ENCODE measurements at places on chromosomes 2 and 18. TPM values are rescaled to one million over a fixed set of nuclear protein-coding genes. Genes with fewer than 3 reads are reported as not detected.

GRCh38 chr2:74555610-74556103 is 1.1 kb downstream of the DOK1 start:
- H3K27ac ChIP-seq: peak overlapping the region; percentile 89
- H3K4me3 ChIP-seq: peak overlapping the region; percentile 89
- H3K27me3 ChIP-seq: no peaks in the 10 kb centered on the region
- no peaks in the 10 kb centered on the region for H3K4me1 ChIP-seq
- peak; percentile 10 for DNase-seq

- no peak for DNase-seq
- H3K27me3 ChIP-seq: no peaks in the 10 kb centered on the region
- H3K4me3 ChIP-seq: no peak overlapping the region
- H3K4me1 ChIP-seq: no peaks in the 10 kb centered on the region
- H3K36me3 ChIP-seq: no peaks in the 10 kb centered on the region
Measured at GRCh38 chr2:51219468-51219867, 187.5 kb upstream of the NRXN1 start.

DNA sequence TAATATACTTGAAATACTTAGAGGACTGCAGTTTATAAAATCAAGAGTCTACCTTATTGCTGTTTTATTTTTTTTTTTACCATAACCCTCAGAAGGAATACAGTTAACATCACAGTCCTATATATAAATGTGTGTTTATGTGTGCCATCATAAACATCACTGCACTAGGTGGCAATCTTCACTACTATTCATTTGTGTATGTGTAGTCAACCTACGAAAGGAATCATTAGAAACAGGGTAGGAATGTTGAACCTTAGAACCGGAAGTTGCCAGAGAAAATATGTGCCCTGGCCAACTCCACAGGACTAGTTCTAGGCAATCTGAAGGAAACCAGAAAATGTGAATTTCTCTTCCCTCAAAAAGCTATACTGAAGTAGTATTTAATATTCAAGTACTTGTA is 3.4 kb downstream of the GEN1 start:
- H3K27me3 ChIP-seq: no peaks in the 10 kb centered on the region
- no peaks in the 10 kb centered on the region for H3K36me3 ChIP-seq
- H3K4me1 ChIP-seq: peaks cover 11% of the 10 kb centered on the region
- no peak overlapping the region for H3K4me3 ChIP-seq
- no peak overlapping the region for H3K27ac ChIP-seq
- DNase-seq: no peak

GRCh38 chr18:44841221-44841620 is 160.5 kb downstream of the SETBP1 start:
- H3K4me1 ChIP-seq: peaks cover 28% of the 10 kb centered on the region
- DNase-seq: no peak
- H3K27me3 ChIP-seq: no peaks in the 10 kb centered on the region
- no peak overlapping the region for H3K27ac ChIP-seq
- H3K36me3 ChIP-seq: no peaks in the 10 kb centered on the region

- no peak for DNase-seq
- peaks cover 74% of the 10 kb centered on the region for H3K4me1 ChIP-seq
- H3K36me3 ChIP-seq: no peaks in the 10 kb centered on the region
- peak overlapping the region; percentile 82 for H3K27ac ChIP-seq
- H3K4me3 ChIP-seq: no peak overlapping the region
- H3K27me3 ChIP-seq: no peaks in the 10 kb centered on the region
Measured at GRCh38 chr18:49623571-49623970, 61.7 kb downstream of the LIPG start.

- no peaks in the 10 kb centered on the region for H3K36me3 ChIP-seq
- H3K4me3 ChIP-seq: no peak overlapping the region
- no peaks in the 10 kb centered on the region for H3K27me3 ChIP-seq
Measured at GRCh38 chr2:230893841-230894781, 29.4 kb downstream of the ITM2C start.

- H3K4me1 ChIP-seq: peaks cover 13% of the 10 kb centered on the region
- peak; percentile 73 for DNase-seq
- H3K4me3 ChIP-seq: no peak overlapping the region
- H3K27me3 ChIP-seq: no peaks in the 10 kb centered on the region
- H3K27ac ChIP-seq: peak overlapping the region; percentile 44
Measured at GRCh38 chr2:37472959-37473358, 128.5 kb downstream of the QPCT start.

DNA sequence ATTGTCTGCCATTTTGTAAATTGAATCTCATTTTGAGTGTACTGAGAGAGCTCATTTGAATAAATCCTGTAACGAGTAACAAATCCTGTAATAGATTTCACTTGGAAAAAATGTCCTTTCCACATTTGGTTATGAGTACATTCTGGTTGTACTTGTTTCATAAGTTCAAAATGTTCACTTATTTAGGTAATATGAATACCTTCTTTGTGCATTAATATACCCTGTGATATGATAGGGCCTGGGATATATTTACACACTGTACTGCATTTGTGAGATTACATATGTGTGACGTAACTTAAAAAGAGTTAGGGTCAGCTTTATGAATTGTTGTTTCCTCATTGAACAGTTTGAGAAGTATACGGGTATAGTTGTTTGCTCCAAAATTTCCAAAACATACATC is 16.1 kb downstream of the AGFG1 start:
- H3K27me3 ChIP-seq: no peaks in the 10 kb centered on the region
- H3K4me3 ChIP-seq: no peak overlapping the region
- H3K27ac ChIP-seq: no peak overlapping the region
- no peak for DNase-seq
- no peaks in the 10 kb centered on the region for H3K36me3 ChIP-seq

- H3K36me3 ChIP-seq: no peaks in the 10 kb centered on the region
- no peak overlapping the region for H3K4me3 ChIP-seq
- H3K4me1 ChIP-seq: peaks cover 5% of the 10 kb centered on the region
Measured at GRCh38 chr2:152479282-152479681, 144.3 kb downstream of the FMNL2 start.

DNA sequence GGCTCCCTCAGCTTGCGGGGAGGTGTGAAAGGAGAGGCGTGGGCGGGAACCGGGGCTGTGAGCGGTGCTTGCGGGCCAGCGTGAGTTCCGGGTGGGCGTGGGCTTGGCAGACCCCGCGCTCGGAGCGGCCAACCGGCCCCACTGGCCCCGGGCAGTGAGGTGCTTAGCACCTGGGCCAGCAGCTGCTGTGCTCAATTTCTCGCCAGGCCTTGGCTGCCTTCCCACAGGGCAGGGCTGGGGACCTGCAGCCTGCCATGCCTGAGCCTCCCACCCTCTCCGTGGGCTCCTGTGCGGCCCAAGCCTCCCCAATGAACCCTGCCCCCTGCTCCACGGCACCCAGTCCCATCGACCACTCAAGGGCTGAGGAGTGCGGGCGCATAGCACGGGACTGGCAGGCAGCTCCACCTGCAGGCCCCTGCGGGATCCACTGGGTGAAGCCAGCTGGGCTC is 48.2 kb downstream of the RNF138 start:
- H3K36me3 ChIP-seq: no peaks in the 10 kb centered on the region
- no peaks in the 10 kb centered on the region for H3K27me3 ChIP-seq
- H3K27ac ChIP-seq: no peak overlapping the region
- no peaks in the 10 kb centered on the region for H3K4me1 ChIP-seq

DNA sequence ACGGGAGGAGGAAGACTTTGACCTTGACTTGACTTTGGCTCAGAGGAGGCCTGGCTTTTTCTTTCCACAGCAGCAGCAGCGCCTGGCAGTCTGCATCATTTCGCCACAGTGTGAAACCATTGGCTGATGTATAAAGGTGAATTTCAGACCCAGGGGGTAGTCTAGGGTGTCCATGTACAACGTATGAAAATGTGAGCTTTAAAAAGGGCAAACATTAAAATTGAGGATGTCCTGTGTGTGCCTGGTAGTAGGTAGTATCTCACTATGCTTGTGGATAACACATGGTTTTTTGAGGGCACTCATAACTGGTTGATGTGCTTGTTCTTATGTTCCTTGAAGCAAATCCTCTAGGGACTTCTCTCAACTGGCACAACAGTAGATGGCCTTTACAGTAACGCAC is 86.1 kb downstream of the LPIN1 start:
- H3K27me3 ChIP-seq: no peaks in the 10 kb centered on the region
- DNase-seq: no peak
- no peak overlapping the region for H3K27ac ChIP-seq
- H3K4me3 ChIP-seq: no peak overlapping the region
- peaks cover 18% of the 10 kb centered on the region for H3K4me1 ChIP-seq

GRCh38 chr18:50709193-50709592 is 110.6 kb downstream of the MRO start:
- H3K4me1 ChIP-seq: no peaks in the 10 kb centered on the region
- no peaks in the 10 kb centered on the region for H3K36me3 ChIP-seq
- no peaks in the 10 kb centered on the region for H3K27me3 ChIP-seq

DNA sequence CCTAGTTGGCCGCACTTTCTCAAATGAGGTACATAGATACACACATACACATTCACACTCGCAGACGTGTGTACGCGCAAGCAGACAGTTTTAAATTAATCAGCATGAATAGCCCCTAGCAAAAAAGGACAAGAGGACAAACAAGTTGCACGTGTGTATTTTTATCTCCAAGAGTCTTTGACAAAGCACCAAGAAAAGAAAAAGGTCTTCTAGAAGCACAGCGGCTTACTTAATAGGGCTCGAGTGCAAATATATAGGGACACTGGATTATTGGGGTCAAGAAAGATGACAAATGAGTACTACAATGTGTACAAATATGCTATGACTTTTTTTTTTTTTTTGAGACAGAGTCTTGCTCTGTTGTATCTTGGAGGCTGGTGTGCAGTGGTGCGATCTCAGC is 1.7 kb upstream of the BCL2 start:
- peaks cover 16% of the 10 kb centered on the region for H3K4me1 ChIP-seq
- no peak overlapping the region for H3K4me3 ChIP-seq
- no peak for DNase-seq
- no peaks in the 10 kb centered on the region for H3K36me3 ChIP-seq

GRCh38 chr2:74619651-74620297 is 28.4 kb downstream of the M1AP start:
- no peaks in the 10 kb centered on the region for H3K4me1 ChIP-seq
- no peak for DNase-seq
- H3K4me3 ChIP-seq: no peak overlapping the region
- H3K36me3 ChIP-seq: no peaks in the 10 kb centered on the region

DNA sequence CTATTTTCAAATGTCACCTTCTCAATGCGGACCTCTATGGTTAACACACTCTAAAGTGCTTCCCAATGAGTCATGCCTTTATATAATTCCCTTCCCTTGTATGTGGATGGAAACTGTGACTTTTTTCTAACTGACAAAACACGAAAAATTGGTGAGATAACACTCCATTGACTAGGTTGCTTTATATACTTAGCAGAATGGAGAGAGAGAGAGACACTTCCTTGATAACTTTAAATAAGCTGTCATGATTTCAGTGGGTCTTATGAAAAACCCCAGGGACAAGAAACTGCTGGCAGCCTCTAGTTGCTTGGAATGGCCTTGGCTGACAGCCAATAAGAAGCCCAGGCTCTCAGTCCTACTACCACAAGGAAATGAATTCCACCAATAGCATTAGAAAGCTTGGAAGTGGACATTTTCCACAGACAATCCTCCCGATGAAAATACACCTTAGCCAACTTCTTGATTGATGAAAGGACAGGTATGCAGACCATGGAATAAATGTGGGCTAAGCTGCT is 322.2 kb downstream of the ZNF804A start:
- no peak overlapping the region for H3K4me3 ChIP-seq
- H3K27ac ChIP-seq: no peak overlapping the region
- no peaks in the 10 kb centered on the region for H3K4me1 ChIP-seq

DNA sequence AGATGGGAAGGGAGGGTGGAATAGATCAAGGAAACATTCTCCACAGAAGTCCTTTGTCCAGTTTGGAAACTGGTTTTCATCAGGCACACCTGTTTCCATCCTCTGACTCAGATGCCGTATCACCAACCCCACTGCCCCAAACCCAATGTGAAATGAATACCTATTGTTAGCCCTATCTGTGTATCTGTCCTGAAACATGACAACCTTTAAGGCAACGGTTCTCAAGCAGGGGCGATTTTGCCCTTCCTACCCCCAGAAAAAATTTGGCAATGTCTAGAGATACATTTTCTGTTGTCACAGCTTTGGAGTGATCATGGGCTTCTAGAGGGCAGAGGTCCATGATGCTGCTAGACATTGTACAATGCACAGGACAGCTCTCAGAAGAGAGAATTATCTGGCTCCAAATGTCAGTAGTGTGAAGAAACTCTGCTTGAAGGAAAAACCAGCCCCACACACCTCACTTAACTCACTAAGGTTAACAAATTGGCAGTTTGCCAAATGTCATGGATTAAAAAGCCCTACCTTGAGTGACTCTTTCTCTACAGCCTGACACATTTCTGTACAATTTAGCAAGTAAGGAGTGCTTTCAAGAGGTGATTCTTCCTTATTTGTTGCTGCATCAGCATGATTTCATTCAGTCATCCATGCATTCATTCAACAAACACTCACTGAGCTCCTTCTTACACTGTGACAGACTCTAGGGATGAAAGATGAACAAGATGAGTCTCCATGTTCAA is 3.4 kb downstream of the SCTR start:
- peaks cover 5% of the 10 kb centered on the region for H3K27me3 ChIP-seq
- DNase-seq: no peak
- peaks cover 11% of the 10 kb centered on the region for H3K4me1 ChIP-seq
- no peak overlapping the region for H3K27ac ChIP-seq
- H3K4me3 ChIP-seq: no peak overlapping the region
- H3K36me3 ChIP-seq: no peaks in the 10 kb centered on the region

GRCh38 chr18:48670751-48671560 is 132.1 kb downstream of the CTIF start:
- H3K4me1 ChIP-seq: peaks cover 3% of the 10 kb centered on the region
- no peak overlapping the region for H3K27ac ChIP-seq
- no peak for DNase-seq
- no peaks in the 10 kb centered on the region for H3K27me3 ChIP-seq
- peaks cover 11% of the 10 kb centered on the region for H3K36me3 ChIP-seq

DNA sequence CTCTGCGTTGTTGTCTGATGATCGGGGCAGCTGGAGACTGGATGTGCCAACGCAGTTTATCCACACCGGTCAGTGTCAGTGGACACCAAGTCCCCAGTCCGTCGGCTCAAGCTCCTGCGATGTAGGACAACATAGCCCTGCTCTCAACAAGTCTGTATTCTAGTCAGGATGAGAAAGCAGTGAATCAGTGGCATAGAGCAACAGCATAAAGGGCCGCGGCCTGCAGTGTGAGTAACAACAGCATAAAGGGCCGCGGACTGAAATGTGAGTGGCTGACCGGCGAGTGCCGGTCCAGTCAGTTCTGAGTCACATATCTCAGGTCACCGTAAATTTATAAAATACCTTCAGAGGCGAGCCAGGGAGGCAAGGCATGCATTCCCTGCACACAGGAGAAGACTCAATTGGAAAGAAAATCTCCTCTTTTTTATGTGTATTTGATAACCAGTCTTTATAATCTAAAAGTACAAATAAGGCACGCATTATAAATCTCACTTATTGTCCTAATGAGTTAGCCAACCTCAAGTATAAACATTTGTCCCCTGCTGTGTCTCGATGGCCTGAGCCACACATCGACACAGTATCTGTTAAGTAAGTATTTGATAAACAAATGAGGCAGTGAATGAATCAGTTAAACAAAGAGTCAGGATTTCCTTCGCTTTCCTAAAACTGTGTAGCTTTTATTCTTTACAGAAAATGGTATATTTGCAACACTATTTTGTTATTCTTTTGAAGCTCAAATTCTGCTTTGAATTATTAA is 33.8 kb upstream of the NFATC1 start:
- H3K4me3 ChIP-seq: no peak overlapping the region
- H3K36me3 ChIP-seq: peaks cover 23% of the 10 kb centered on the region
- H3K27ac ChIP-seq: no peak overlapping the region
- no peaks in the 10 kb centered on the region for H3K27me3 ChIP-seq

GRCh38 chr2:161223139-161223732 is 63.0 kb downstream of the TANK start:
- no peaks in the 10 kb centered on the region for H3K36me3 ChIP-seq
- no peaks in the 10 kb centered on the region for H3K4me1 ChIP-seq
- H3K27ac ChIP-seq: no peak overlapping the region
- no peak overlapping the region for H3K4me3 ChIP-seq
- no peak for DNase-seq

Gene CNGA3
- total RNA-seq: 0.54 TPM

Gene EML6
- total RNA-seq: 17.0 TPM

Gene HNRNPA3
- 83.8 TPM for total RNA-seq

Gene SEPTIN2
- 345 TPM for total RNA-seq

Gene ANKMY1
- total RNA-seq: 23.1 TPM

Gene LYPD6
- total RNA-seq: 1.5 TPM

All from thyroid gland (tissue), 4 donors.